NCI-H526 (cell line): ENCODE measurements at places on chromosomes 12 and 14.

- DNase-seq, result no peak
These were observed 18.6 kb downstream of the ZDHHC17 start for GRCh38 chr12:76782526-76782925.

GRCh38 chr12:100473050-100473715, 483 bp upstream of the NR1H4 start:
- no peak for DNase-seq

DNA sequence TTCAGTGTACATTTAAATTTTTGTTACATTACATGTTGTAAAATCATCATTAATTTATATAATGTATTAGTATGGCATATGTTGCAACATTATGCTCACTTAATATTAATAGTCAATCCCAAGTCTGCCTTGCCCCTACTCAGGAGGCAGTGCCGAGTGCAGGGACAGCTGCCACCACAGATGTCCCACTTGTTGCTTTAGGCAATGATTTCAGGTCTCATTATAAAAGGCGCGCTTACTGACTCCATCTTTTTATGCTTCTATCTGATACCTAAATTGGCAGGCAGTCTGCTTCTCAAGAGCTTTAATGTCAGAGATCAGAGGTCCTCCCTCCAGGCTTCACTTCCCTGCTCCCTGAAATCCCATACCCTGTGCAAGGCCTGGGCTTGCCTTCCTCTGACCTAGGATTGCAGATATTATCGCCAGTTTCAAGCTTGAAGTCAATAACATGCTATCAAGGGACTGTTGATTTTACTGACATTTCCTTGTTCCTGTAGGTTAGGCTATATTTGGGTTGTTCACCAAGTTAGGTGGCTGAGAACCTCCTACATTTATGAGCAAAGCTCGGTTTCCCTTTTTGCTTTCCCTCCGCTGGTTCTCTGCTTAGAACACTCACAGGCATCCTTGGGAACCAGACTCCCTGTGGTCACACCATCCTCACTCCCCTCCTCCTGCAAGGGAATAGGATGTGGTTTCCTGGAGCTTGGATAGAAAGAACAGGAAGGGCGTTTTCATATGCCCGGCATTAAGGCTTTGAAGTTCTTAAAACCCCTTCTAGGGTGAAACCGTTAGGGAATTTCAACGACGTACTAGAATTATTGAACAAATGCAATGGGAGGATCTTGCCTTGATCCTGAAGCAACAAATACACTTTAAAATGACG, 208.4 kb upstream of the FKBP4 start:
- DNase-seq, result no peak

DNA sequence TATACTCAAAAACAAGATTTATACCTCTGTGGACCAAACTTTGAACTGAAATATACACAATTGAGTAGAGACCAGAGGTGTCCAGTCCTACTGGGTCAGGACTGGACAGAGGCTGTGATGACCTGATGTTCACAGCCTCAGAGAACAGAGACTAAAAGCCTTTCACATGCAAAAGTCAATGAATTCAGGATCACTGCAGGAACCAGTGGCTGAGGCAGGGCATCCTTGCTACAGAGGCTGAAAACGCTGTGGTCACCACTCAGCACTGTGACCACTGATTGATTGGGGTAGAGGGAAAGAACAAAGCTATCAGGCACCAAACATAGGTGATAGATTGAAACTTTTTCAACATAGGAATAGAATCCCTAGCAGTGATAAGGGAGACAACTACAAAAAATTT, 25.1 kb downstream of the GRIP1 start:
- DNase-seq, result no peak

DNA sequence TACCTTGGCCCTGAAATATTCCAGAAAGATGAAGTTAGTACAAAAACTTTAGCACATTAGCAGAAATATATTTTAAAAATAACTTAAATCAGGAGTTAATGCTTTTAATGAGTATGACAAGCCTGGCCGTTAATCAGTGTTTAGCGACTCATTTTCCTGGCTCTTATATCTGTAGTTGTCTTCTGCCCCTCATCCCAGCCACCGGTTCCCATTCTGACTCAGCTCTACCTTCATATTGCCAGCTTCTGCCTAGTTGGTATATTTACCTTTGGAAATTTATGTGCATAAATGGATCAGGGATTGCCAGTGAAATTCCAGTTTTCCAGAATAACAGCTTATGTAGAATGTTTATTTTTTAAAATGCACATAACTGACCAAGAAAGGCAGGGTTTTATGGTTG, 79.9 kb downstream of the ERGIC2 start:
- no peak for DNase-seq

GRCh38 chr12:57816001-57816854, 2.3 kb downstream of the AVIL start:
- DNase-seq, result no peak

DNA sequence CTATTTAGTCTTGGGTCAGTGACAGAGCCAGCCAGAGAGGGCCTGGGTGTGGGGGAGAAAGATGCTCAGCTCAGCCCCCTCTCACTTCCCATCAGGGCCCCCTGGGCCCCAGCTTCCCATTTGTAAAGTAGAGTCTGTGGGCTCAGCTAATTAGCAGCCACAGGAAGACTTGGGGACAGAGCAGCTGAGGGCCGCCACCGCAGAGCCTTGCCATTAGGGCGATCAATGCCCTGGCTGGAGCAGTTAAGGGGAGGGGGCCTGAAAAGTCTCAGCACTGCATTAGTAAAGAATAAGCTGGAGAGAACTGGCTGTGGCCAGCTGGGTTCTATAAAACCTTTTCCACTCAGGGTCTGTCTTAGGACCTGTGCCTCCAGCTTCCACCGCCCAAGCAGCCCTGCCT, 2.7 kb downstream of the PLEKHD1 start:
- DNase-seq, result no peak

GRCh38 chr12:55877824-55878223, 35.1 kb upstream of the MMP19 start:
- no peak for DNase-seq

- DNase-seq, result no peak
These were observed 138.3 kb upstream of the GARIN2 start for GRCh38 chr14:67050896-67051295.

- no peak for DNase-seq
These were observed 911 bp upstream of the SCNN1A start for GRCh38 chr12:6376079-6376869.

- DNase-seq, result no peak
These were observed 25.0 kb upstream of the SRP54 start for GRCh38 chr14:34957771-34958286.
